ENCODE measurements at places on chromosomes 12 and 14.

DNA sequence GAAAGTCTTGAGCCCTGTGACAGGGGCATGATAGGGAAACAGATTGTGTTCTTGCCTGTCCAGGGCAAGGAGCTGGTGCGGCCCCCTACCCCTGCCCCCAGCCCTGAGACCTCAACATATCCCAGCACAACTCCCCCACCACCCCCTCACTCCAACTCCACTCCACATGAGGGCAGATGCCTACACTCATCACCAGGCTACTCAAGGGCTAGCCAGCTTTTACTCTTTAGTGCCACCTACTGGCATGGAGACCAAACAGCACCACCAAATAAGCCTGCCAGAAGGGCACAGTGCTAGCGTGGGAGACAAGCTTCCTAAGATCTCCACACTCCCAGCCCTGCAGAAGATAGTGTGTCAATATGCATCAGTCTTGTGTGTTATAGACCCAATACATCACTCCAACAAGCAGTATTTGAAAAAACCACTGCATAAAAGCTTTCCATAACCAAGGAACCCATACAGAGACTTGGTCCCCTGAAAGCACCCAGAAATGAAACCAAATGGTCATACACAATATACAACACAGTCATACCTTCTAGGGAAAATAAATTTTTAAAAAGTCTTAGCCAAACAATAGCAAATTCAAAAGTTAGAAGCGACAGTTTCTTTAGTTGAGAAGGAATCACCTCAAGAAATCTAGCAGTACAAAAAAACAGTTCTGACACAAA lies 154.4 kb downstream of the KCNK10 start:
- peak; percentile 34 for DNase-seq

DNA sequence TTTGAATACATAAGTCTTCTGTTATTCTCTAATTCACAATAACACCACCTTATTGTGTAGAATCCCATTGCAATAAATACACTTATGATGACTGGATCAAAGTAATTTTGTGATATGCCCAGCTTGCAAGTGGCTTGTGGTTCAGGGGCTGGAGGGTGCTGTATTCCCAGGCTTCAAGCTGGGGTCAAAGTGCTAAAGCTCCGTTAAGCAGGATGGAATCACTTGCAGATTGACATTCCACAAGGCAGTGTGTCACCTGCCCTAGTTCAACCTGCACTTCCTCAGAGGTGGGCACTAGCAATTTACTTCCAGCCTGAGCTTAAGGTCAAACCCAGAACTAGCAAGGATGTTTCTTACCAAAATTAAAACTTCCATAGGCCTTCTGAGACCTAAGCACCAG lies 166.6 kb downstream of the SSPN start:
- no peak for DNase-seq

DNA sequence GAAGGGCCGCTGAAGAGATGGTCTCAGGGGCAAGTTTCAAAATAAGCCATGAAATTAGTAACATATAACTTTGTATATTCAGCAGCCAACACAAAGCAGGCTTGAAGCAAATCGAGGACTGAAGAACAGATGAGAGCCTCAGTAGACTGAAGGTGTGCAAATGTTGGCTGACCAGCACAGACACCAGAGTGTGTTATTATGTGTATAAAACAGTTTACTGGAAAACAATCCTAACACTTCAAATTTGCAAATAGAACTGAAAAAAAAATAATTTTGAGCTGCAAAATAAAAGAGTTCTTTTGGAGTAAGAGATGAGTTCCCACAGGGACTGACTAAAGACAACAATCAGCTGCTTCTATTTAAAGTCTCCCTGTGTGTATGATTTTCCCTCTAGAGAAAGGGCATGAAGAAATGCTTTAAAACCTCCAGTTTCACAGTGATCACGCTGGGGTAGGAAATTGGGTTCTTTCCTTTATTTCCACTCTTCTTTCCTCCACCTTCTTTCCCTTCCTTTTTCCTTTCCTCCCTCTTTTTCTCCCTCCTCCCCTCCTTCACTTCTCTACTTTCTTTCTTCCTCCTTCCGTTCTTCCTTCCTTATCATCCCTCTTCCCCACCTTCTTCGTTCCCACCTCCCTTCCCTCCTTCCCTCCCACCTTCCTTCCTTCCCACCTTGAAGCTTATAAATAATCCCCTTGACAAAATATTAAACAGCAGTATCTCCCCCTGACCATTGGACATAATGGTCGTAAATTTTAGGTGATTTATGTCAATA lies 383.9 kb upstream of the DCN start:
- DNase-seq, result no peak

DNA sequence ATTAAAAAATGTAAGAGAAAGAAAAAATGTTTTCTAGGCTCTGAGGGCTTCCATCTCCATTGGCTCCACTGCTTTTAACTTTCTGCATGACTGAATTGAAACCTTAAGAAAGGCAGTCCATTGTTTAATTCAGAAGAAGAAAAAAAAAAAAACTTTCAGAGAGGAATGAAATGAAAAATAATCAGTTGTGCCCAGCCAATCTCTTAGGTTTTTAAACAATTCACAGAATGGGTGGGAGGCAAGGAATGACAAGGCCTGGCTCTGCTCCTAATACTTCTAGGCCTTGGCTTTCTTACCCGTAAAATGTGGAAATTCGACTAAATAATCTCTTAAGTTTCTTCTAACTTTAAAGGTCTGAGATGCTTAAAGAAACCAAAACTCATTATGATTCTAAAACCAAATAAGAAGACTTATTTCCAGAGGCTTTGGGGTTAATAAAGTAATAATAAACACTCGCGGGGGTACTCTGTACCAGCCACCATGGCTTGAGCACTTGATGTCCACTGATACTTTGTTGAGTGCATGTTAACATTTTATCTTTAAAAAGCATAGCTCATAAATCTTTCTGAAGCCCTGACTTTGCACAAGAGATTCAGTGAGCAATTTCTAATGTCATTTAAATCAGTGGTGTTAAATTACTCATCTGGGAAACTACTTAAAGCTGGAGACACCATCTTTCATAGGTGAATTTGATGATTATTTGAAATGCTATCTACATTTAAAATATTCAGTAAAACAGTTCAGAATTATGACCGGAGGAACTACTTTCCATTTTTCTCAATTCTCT lies 49.6 kb downstream of the STON2 start:
- DNase-seq, result no peak

- DNase-seq, result no peak
These were observed 567.2 kb downstream of the SNAPC1 start for GRCh38 chr14:62329427-62329826.

- no peak for DNase-seq
These were observed 3.5 kb downstream of the GLT1D1 start for GRCh38 chr12:128856791-128857078.

DNA sequence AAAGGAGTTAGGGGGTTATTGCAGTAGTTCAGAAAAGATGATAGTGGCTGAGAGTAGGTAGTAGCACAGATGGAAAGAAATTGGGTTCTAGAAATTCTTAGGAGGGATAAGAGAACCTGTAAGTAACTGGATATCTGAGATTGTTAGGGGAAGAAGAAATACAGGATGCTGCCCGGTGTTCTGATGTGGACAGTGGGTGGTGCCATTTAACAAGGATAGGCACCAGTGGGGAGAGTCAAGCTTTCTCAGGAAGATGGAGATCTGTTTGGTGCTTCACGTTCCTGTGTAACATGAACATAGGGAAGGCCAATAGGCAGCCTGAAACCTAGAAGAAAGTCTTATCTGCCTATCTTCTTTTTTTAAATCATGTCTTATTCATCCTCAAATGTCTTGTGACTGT lies 245.9 kb downstream of the NPAS3 start:
- DNase-seq, result no peak

- DNase-seq, result no peak
These were observed 2.9 kb downstream of the SLC6A12 start for GRCh38 chr12:211142-211465.

GRCh38 chr12:96516472-96517430 lies 27.4 kb downstream of the CFAP54 start:
- DNase-seq, result peak; percentile 75

DNA sequence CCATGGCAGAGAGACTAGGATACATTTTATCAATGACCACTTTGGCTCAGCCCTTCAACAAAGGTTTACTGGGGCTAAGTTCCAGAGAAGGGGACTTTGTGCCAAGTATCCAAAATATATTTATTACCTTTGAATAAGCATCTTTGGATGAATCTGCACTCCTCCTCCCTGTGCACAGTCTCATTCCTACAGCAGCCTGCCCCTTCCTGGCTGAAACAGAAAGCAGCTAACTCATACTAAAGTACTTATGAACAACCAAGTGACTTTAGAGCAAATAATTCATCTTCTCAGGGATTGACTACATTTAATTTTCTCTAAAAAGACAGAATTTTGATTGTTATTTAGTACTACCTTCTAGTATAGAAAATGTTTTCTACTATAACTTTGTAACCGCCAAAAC lies 47.8 kb upstream of the ETV6 start:
- DNase-seq, result no peak

- DNase-seq, result no peak
These were observed 460.4 kb downstream of the DPF3 start for GRCh38 chr14:72433511-72433910.

DNA sequence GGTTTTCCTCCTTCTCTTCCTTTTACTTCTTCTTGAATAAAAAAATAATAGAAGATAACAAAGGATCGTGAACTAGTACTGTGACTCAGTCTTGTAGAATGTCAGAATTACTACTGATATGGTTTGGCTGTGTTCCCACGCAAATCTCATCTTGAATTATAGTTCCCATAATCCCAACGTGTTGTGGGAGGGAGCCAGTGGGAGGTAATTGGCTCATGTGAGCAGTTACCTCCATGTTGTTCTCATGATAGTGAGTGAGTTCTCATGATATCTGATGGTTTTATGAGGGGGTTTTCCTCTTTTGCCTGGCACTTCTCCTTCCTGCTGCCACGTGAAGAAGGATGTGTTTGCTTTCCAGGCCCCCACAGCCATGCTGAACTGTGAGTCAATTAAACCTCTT lies 549.6 kb downstream of the DIO2 start:
- DNase-seq, result no peak

- no peak for DNase-seq
These were observed 107.0 kb upstream of the CRY1 start for GRCh38 chr12:107200394-107200793.

GRCh38 chr14:54809767-54810166 lies 92.9 kb downstream of the GCH1 start:
- DNase-seq, result no peak

Data from effector CD8-positive, alpha-beta T cell (primary cell).